ENCODE measurements at places on chromosomes 2 and 18.

DNA sequence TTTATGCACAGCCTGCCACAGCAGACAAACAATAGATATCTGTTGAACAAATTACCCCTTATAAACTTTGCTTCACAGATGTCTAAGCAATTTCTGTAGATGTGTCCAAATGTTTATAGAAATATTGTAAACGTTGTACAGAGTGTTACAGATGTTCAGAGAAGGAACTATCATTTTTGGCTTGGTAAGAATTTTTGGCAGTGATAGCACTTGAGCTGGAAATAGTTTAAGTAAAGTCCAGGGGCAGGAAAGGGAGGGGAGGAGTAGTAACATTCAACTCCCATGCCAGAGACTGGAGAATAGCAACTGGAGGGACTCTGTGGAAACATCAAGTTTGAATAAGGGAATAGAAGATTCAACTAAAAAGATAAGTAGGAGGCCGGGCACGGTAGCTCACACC, 4.4 kb downstream of the PTRHD1 start:
- no peak for DNase-seq

- DNase-seq: no peak
These were observed 180.6 kb downstream of the ATAD2B start for GRCh38 chr2:23746141-23746863.

- DNase-seq: no peak
These were observed 25.4 kb upstream of the NRP2 start for GRCh38 chr2:205656941-205657340.

DNA sequence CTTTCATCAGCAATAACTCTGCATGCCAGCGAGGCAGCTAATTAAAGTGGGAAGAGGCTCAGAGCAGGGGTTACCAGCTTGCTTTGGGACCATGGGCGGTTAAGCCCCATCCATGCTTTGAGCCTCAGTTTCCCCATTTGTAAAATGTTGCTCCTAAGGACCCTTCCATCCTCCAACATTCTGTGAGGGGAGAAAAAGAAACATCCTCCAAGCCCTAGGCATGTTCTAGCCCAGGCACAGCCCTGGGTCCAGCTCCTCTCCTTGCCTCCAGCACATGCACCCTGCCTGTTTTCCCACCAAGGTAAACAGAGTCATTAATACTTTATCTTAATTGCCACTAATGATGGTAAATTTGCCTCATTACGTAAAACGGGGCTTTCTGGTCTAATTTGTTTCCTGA, 113.3 kb upstream of the MYCN start:
- no peak for DNase-seq

DNA sequence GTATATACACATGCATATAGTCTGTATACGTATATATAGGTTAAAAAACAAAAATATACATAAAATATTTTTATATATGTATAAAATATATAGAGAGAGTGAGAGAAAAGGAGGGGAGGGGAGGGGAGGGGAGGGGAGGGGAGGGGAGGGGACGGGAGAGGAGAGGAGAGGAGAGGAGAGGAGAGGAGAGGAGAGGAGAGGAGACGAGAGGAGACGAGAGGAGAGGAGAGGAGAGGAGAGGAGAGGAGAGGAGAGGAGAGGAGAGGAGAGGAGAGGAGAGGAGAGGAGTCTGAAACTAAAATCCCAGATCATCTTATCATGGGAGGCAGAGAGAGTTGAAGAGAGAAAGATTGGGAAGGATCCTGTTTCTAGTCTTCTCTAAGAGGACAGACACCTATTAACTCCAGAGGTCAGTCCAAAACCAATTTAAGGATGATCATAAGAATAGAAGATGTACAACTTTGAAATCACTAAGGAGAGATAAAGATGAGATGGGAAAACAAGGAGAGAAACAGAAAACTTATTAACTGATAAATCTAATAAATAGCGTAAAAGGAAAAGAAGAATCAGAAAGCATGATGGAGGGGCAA, 195.4 kb downstream of the SRBD1 start:
- DNase-seq: no peak

DNA sequence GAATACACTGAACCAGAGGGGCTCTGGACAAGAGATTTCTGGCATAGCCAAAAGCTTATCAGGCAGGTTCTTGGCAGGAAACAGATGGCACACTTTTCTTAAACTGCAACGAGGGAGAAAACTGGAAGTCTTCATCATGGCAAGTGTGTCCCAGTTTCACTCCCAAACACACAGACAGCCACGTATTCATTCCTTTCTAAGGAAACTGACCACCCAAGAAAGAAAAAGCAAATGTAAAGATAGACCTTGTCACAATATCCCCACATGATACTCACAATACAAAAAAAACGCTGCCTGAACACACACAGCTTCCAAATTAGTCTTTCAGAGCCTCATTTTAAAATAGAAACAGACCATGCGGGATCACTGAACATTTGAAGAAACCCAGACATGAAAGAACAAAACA, 40.6 kb upstream of the RTTN start:
- no peak for DNase-seq

Data from AML-193 (cell line).